ENCODE measurements at places on chromosomes 2 and 18. TPM values are rescaled to one million over a fixed set of nuclear protein-coding genes. Genes with fewer than 3 reads are reported as not detected.

ALPP gene
- 0.27 TPM for total RNA-seq

FHOD3 gene
- total RNA-seq = 3.8 TPM

DNA sequence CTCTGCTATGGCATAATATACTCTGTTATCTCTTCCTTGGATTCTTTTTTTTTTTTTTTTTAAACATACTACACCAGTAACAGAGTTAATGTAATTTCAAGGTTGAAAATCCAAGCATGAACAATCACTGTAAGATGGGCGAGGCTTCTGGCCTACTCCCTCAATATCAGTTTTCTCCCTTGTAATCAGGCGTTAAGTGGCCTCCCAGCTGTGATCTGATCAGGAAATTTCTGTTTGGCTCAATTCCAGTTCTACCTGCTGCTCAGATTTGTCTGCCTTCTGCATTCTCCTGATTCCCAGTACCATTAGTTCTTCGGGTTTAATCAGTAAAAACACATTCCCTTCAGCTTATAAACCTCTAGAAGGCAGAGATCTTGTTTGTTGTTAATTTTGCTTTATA is 18.6 kb downstream of the PRKD3 start:
- no peak for DNase-seq

CPS1 gene
- total RNA-seq = 33.2 TPM

- no peak for DNase-seq
These were observed 42.6 kb upstream of the PDCL3 start for GRCh38 chr2:100520224-100520623.

DNA sequence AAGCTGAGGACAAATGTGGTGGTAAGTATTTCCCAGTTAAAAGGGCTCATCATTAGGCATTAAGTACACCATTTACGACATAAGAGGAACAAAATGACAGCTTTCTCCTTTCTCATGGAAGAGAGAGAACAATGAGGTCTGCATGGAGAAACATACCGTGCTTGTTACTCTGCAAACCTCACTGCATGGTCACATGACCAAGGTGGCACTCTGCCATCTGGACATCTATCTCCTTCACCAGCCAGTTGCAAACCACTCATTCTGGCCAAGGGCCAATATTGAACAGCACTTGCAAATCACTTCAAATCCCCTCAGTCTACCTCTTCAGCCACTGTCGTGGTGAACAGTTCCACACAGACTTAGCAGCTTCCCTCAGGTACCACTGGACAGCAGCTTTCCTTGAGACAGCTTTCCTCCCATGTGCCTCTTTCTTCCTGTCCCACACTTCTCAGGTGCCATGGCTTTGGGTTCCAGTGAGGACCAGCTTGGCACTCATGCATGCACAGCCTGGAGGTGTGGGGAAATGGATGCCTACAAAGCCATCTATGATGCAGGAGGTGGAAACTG is 29.5 kb upstream of the DPP4 start:
- no peak for DNase-seq

DNA sequence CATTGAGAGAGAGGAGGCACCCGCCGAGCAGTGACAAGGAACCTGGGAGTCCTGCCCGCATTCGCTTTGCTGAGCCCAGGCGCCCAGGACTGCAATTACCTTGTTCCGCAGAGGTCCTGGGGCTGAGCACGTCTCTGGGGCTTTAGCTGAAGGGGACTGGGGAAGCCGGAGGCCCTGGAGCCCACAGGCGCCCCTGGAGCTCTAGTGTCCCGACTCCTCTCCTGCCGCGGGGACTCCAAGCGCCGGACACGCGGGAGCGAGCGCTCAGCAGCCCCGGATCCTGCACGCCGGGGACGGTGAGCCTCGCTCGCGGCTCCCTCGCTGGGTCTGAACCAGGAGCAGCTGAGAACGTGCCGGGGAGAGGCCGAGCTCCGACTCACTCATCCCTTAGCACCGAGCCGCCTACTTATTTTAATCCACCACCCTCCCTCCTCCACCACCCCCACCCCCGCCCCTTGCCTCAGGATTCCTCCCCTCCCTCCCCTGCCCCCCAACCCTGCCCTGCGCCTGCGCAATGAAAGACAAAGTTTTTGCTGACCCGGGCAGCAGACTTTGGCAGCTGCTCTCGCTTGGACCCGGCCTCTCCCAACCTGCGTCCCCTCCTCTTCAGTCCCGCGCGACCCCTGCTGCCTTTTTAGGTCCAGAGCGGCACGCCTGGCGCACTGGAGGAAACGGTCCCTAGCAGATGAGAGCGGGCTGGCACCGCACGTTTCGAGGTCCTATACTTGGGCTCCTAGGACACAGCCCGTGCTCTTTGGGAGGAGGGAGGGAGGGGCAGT is at the start of gene OSR1:
Gene OSR1, minus strand, starts transcription at position 382 of the 779 bp plus-strand sequence. CDS start 4,818 bp downstream, outside the sequence.
- no peak for DNase-seq

GRCh38 chr2:85613717-85614515 is 2.0 kb upstream of the C2orf68 start:
- no peak for DNase-seq

ROCK1 gene
- 36.6 TPM for total RNA-seq

GRCh38 chr2:42762823-42763804 is 821 bp downstream of the OXER1 start:
- DNase-seq = no peak

DNA sequence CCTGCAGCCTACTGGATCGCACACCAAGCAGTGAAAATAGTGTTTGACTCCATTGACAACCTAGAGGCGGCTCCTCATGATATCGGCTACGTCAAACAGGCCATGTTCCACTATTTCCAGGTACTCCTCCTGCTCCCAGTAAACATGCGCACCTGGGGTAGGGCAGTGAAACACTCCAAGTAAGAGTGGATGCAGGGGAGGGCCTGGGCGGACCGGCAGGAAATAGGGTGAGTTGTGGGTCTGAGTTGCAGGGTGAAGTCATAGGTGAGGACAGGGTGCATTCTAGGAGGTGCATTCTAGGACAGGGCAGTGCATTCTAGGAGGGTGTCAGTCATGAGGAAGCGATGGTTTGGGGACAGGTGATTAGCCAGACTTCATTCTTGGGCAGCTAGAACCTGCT is 5.0 kb downstream of the NAGK start:
- no peak for DNase-seq

DNA sequence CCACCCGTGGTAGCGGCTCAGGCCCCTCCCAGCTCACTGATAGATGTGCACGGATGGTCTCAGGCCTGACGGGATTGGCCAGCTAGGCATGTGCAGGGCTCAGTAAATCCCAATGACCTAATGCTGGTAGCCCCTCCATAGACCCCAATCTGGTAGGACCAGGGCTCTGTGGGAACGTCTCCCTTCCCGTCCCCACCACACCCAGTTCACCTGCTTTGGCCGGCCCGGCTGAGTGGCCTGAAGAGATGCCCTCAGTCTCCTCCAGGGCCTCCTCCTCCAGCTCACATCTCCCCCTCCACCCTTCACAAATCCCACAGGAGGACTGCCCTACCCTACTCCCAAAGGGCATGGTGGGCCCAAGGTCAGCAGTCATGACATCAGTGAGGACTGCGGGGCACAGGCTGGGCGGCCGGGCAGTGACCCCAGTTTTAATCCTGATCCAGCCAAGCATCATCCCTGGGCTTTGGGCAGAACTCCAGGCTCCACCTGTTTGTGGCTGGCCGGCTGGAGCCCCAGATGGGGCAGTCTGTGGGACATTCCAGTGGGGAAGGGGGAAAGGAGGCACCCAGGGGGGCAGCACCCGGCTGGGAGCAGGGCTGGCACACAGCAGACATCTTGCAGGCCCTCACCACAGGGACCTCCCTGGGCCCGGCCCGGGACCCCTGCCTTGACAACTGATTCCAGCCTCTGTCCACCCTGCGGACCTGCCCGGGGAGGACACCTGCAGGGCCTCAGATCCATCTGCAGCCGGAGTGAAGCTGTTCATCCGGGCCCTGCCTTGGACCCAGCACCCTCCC is 2.3 kb downstream of the KIF1A start:
- DNase-seq = peak; percentile 70

TUBB8B gene
- not detected for total RNA-seq

GRCh38 chr2:190674966-190675650 is 26.2 kb downstream of the NAB1 start:
- DNase-seq = no peak

DNA sequence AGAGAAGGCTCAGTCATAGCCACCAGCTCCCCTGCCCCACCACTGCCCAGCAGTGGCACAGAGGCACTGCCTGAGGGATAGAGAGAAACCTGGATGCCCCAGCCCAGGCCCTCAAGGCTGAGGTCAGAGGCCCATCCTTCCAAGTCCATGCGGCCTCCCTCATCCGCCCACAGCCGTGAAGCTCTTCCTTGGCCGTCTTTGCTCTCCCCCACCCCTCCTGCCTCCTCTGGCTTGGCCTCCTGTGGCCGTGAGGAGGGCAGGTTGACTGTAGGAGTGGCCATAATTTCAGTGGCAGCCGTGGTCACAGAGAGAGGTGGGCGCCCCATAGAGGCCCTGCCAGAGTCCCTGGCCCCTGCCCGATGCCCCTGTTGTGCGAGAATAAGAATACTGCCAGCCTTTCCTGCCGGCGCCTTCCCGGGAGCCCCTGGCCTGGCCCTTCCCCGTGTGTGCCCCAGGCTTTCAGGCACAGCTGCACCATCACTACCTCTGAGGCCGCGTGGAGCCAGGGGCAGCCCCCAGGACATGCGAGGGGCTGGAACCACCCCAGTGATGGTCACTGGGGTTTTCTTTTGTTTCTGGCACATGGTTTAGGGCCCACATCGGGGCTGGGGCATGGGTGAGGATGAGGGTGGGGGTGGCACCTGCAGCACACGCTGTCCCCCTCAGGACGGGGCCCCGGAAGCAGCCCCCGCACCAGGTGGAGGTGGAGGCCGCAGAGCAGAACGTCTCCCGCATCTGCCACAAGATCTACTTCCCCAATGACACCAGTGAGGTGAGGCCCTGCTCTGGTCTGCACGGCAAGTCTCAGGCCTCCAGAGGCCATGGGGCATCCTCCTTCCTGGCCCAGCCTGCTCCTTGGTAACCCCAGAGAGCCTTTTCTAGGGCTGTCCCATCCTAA is 13.1 kb upstream of the GPR17 start:
- no peak for DNase-seq

GALR1 gene
- total RNA-seq = 0.07 TPM

DNA sequence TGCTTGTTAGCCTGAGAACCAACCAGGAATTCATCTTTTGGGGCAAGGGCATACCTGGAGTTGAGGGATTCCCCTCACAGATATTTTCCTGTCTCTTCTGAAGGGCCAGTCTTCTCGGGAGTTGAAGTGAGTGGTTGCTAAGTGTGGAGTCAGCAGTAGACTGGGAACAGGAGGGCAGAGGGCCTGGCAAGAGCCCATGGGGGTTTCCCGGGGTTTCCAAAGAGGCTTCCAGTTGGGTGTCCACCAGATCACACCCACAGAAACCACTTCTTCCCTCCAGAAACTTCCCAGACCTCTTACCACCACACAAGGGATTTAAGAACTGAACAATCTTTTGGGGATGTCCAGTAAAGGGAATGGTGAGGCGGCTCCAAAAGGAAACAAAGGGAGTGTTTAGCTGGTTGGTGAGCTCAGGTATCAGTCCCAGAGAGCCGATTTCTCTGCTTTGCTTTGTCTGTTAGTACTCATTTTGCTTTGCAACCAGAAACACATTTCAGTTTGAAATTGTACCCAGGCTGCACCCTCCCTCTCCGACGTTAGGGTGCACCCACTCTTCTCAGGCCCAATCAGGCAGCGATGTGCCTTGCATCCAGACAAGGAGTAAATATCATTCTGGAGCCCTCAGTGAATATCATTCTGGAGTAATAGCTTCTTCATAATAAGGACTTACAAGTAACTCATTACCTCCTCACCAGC is 47.5 kb upstream of the SPATS2L start:
- DNase-seq = no peak

DNA sequence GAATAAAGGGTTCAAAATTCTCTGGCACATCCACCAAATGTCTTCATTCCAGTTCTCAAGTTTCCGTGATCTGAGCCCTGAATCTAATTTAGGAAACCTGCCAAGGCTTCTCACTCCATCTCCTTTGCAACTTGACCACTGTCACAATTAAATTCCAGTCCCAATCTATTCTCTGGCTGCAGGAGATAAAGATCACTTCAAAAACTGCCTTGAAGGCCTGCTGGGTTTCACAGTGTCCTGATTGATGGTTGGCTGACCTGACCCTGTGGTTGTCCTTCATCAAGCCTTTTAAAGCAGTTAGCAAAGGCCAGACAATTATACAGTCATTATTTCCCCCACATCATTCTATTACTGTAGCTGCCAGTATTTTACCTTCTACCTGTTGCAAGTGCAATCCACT is 60.3 kb upstream of the DNAJC10 start:
- DNase-seq = no peak

Data from type B pancreatic cell (in vitro differentiated cells).